ENCODE measurements at places on chromosomes 7 and 10.

DNA sequence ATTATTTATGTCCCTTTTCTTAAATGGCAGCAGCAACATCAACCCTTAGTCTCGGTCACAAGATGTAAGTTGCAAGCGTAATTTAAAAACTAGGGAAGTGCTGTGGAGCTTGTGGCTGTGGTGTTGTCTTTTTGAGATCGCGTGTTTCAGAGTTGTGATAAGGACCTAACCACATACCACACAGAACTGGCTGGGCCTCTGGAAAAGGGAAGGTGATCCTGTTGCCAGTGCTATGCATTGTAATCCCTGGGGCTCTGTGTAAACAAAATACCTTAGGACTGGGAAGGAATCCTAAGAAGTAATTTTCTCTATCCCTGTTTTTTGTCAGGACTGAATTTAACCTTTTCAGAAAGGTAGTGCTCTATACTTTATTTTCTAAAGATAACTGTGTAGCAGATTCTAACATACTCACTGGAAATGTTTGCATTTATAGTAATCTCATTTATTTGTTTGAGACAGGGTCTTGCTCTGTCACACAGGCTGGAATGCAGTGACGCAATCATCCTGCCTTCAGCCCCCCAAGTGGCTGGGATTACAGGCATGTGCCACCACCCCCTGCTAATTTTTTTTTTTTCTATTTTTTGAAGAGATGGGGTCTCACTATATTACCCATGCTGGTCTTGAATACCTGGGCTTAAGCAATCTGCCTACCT, 60.4 kb downstream of the INPP5F start:
- DNase-seq = no peak

GRCh38 chr10:70607936-70608335, 5.4 kb upstream of the PRF1 start:
- no peak for DNase-seq

- no peak for DNase-seq
Observed at GRCh38 chr7:159093351-159093971, 51.2 kb downstream of the VIPR2 start.

GRCh38 chr10:79073784-79074432, 5.1 kb downstream of the ZMIZ1 start:
- no peak for DNase-seq

DNA sequence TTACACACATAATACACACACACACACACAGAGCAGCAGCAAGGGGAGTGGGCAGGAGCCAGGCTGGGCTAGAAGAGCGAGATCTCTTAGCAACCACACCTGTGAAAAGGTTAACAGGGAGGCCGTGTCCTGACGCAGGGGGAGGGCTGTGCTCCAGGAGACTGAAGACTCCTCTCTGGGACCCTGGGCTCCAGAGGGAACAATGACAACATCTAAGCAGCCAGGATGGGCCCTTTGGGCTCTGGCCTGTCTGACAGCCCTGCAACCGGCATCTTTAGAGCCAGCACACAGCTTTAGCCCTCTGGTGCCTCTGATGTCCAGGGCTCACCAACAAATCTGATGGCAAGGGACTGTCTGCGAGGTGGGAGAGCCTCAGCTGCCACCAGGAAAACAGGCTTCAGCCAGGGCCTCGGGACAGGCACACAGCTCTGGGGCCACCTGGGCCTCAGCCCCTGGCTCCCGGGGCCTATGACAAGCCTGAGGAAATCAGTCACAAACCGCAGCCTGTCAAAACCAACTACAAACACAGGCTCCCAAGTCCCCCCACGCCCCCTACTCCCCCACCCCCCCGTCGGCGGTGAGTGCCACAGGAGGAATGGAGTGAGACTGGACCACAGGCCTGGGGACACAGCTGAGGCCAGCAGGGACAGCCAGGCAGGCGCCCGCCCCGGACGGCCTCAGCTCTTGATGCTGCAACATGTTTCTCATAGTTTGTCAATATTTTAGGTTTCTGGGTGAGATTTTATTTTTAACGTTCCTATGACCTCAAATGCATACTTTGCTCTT, 102.8 kb downstream of the TNS3 start:
- DNase-seq = no peak

DNA sequence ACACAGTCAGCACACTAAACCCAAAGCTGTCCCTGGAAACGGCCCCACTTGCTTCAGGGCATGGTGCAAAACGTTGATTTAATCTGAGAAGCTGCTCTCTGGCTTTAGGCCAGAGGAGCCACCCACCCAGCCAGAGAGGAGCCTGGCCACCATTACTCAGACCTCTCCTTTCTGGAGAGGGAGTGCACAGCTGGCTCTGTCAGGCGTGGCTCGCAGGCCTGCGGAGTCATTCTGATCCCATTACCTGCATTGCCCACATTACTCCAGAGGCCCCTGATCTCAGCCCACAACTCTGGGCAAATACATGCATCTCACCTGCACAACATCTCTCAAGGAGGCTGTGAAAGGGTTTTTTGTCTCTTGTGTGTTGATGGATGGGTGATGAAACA, 370.0 kb upstream of the IGFBP3 start:
- DNase-seq = no peak

- DNase-seq = no peak
Observed at GRCh38 chr10:77159538-77160110, 478.0 kb downstream of the KCNMA1 start.

- no peak for DNase-seq
Observed at GRCh38 chr7:111827863-111828504, 265.7 kb upstream of the IMMP2L start.

DNA sequence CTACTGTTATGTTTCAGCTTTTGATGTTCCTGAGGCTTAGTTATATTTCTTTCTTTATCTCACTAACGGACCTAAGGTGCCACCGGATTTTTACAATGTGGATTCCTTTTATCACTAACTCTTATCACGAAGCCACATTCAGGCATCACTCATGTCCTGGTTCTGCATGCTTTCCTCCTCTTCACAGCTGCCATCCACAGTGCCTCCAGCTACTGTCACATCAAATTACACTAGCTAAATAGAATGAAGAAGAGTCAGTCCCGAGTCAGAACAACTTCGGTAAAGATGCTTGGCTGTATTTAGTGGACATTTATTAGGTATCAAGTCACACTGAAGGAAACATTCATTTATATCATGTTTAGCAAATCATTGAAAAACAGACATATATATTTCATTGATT, 153.2 kb downstream of the NEBL start:
- DNase-seq = no peak

- no peak for DNase-seq
Observed at GRCh38 chr10:70432101-70432500, 9.4 kb downstream of the NODAL start.

- DNase-seq = no peak
Observed at GRCh38 chr10:11243425-11244222, 226.0 kb downstream of the CELF2 start.

- no peak for DNase-seq
Observed at GRCh38 chr10:112221545-112221944, 38.0 kb upstream of the GPAM start.

GRCh38 chr7:29122081-29122480, 24.3 kb downstream of the CPVL start:
- DNase-seq = no peak

DNA sequence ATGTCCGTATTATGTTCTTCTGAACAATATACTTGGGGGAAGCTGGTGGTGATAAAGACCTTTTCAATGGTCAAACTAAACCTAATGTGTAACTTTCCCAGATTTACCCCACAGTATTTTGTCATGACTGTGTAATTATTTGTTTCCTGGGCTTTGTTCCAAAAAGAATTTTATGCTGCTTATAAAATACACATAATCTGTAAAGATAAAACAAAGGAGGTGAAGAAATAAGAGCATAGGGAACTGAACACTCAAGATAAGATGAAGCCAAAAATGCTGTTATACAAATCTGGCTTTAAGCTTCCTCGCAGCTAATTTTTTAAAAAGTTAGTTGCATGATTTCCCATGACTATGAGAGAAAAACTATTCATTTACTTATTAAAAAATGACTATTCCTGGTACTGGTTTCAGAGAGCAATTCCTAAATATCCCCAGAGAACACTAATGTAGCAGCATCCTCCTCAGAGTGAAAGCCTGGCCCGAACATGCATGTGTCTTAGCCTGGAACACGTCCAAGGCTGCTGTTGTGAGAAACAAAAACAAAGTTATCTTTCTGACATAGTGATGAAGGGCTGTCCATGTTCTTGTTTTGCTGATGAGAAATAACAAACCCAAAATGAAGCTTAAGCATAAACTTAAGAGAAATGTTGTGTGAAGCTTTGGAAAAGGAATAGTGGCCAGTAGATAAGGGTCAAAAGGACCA, 33.9 kb downstream of the MALSU1 start:
- no peak for DNase-seq

DNA sequence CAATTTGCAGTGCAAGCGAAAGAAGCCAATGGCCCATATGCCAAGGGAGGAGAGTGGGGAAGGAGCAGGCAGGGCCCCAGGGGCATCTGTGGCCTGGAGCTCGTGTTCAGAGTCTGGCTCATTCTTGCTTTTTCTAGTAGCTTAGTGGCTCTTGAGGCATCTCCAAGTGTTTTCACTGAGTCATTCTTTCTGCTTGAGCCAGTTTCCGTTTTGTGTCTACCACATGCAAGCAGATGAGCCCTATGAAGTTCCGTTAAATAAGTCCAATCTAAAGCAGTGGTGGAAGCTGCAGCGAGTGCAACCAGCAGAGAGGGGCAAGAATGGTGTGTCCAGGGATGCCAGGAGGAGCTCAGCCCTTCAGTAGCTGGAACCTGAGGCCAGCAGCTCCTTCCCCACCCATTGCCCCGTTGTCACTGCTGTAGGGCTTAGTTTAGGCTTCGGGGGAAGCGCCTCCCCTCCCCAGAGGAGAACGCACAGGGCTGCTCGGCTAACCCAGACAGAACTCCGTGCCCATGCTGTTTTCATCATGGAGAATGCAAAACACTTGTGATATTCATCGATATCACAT, 57.4 kb upstream of the EBF3 start:
- no peak for DNase-seq

DNA sequence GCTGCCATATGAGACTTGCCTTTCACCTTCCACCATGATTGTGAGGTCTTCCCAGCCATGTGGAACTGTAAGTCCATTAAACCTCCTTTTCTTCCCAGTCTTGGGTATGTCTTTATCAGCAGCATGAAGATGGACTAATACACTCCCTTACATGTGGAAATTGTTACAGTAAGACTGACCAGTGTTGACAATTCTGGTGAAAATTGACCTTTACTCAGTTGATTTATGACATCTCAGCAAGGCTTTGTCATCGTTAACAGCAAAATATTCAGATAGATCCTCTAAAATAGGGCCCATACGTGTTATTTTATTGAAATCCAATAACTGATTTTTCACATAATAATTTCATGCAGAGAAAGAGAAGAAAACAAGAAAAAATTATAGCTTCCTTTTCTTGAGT, 377.9 kb upstream of the SEMA3C start:
- DNase-seq = no peak

- DNase-seq = no peak
Observed at GRCh38 chr10:109966961-109967738, 40.6 kb upstream of the ADD3 start.

- DNase-seq = peak; percentile 3
Observed at GRCh38 chr7:91940171-91940570, 491 bp upstream of the AKAP9 start.

DNA sequence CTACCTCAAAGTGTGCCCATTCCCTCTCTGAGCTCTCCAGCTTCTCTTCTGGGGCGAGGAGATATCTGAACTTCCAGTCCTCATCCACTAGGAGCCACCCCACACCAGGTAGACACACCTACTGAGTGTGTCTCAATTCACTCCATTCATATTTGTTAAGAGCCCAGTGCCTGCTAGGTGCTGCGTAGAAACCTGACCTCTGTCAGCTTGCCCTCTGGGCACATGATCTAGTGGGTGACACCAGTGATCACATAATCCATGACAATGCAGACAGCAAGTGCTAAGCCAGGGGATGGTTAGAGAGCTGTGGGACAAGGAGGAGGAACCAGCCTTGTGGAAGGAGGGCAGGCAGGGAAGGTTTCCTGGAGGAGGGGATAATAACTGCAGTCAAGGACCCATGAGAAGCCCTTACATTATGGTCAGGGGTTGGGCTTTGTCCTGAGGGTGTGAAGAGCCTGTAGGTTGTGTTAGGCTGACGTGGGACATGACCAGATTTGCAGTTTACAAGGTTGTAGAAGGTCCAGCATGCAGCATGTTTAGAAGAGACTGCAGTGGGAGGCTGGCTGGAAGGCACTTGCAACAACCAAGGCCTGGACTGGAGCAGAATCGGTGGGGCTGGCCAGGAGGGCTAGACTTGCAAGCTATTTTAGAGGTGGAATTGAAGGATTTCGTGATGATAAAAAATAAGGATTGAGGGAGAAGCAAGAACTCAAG, 81.8 kb downstream of the COL13A1 start:
- DNase-seq = no peak

GRCh38 chr10:91879515-91880170, 29.6 kb downstream of the FGFBP3 start:
- DNase-seq = no peak

GRCh38 chr10:124837687-124838086, 36.1 kb downstream of the ABRAXAS2 start:
- DNase-seq = no peak

DNA sequence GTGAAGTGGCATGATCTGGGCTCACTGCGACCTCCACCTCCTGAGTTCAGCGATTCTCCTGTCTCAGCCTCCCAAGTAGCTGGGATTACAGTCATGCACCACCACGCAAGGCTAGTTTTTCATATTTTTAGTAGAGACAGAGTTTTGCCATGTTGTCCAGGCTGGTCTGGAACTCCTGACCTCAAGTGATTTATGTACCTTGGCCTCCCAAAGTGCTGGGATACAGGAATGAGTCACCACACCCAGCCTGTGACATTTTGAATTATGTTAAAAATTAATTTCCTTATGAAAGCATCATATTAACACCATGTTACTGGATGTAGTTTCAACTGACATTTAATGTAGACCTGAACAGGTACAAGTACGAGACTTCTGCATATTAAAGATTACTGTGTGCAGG, 24.3 kb downstream of the ABCB4 start:
- DNase-seq = no peak

DNA sequence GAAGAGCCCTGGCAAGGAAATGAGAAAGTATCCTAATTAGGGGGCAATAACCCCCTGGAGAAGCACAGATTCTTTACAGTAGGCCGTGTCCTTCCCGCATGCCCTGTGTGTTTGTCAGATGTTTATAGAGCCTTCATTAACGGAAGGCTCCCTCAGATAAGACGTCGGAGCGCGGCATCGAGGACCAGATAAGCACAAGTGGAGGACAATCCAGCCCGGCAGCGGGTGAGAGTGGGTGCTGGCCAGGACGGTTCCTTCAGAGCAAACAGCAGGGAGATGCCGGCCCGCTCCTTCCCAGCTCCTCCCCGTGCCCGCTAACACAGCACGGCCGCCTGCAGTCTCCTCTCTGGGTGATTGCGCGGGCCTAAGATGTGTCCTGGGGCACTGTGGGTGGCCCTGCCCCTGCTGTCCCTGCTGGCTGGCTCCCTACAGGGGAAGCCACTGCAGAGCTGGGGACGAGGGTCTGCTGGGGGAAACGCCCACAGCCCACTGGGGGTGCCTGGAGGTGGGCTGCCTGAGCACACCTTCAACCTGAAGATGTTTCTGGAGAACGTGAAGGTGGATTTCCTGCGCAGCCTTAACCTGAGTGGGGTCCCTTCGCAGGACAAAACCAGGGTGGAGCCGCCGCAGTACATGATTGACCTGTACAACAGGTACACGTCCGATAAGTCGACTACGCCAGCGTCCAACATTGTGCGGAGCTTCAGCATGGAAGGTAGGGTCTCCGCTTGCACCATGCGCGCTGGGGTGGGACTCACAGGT, at the start of gene GDF2:
Gene GDF2, plus strand, starts transcription at position 155 of the 762 bp plus-strand sequence. Its CDS starts 215 bp downstream, at position 370.
- no peak for DNase-seq

- DNase-seq = no peak
Observed at GRCh38 chr10:45407542-45407941, 33.5 kb downstream of the ALOX5 start.

Measured in stimulated activated CD4-positive, alpha-beta T cell treated with anti-CD3 and anti-CD28 coated beads, Interleukin-15, amount 100 ng/mL, for 1 hour (primary cell).